ENCODE measurements at places on chromosomes 5 and 9.
A peak's percentile ranks its signal among the peaks of the same experiment; 100 is the strongest.

GRCh38 chr5:78060421-78060820 is 234.1 kb downstream of the AP3B1 start:
- peak; percentile 18 for DNase-seq

DNA sequence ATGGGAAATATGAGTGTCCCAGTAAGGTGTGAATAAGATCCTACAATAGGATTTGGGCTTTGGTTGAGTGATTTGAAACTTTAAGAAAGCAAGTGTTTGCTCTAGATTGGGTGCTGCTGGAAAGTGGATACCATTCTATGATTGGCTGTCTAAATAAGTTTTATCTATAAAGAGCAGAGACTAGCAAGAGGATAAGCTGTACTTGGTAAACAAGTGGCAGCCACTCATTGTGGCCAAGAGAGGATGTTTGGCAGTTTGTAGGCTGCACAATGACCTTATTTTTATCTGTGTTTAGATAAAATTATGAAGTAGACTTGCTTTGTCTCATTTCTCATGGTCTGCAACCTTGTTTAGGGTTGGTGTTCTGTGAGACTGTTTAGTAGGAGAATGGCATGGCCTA is 341.6 kb upstream of the PIK3R1 start:
- no peak for DNase-seq

DNA sequence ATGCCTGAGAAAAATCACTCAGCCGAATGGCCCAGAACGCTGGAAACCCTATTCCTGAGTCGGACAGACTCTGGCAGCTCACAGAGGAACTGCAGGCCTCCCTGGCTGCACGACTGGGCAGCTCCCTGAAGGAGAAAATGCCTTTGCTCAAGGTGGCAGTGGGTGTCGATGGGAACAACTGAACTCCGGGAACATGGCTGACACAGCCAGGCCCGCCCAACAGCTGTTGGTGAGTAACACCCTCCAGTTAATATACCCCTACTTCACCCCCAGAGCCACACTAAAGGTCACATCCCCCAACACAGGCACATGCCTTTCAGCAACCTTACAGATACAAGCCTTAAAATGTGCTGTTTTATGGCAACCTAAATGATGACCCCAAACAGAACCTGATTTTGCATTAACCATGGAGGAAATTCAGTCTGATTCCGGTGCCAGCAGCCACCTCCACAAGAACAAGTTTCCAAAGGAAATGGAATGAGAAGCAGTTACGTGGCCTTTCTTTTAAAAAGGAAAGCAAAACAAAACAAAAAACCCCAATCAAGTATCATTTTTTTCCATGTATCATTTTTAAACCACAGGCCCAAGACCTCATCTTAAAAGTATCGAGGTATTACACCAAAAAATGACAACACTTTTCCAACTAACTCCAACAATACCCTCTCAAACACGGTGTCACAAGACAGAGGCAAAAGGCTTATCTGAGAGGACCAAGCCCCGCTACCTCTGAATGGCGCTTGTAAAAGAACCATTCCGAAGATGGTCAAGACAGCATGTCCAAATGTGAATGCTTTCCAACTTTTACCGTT is 3.1 kb downstream of the KLF9 start:
- DNase-seq, result peak; percentile 68

DNA sequence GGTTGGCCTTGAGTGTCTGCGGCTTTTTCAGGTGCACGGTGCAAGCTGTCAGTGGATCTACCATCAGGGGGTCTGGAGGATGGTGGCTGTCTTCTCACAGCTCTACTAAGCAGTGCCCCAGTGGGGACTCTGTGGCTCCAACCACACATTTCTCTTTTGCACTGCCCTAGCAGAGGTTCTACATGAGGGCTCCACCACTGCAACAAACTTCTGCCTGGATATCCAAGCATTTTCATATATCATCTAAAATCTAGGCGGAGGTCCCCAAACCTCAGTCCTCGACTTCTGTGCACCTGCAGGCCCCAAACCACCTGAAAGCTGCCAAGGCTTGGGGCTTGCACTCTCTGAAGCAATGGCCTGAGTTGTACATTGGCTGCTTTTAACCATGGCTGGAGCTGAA is 601.5 kb downstream of the MTRR start:
- DNase-seq, result peak; percentile 19

GRCh38 chr9:98992885-98993569 is 49.3 kb downstream of the COL15A1 start:
- no peak for DNase-seq

GRCh38 chr5:110612794-110613247 is 113.7 kb downstream of the TMEM232 start:
- DNase-seq, result no peak

GRCh38 chr9:131491001-131491710 is 11.6 kb upstream of the POMT1 start:
- DNase-seq, result no peak

GRCh38 chr9:92738661-92739081 is 26.0 kb downstream of the BICD2 start:
- DNase-seq, result no peak
